CD4-positive, CD25-positive, alpha-beta regulatory T cell (primary cell): ENCODE measurements at places on chromosomes 2 and 18.

- DNase-seq: no peak
These were observed 19.4 kb downstream of the RRM2 start for GRCh38 chr2:10141736-10142639.

GRCh38 chr2:20567159-20567925 lies 83.6 kb downstream of the HS1BP3 start:
- no peak for DNase-seq

DNA sequence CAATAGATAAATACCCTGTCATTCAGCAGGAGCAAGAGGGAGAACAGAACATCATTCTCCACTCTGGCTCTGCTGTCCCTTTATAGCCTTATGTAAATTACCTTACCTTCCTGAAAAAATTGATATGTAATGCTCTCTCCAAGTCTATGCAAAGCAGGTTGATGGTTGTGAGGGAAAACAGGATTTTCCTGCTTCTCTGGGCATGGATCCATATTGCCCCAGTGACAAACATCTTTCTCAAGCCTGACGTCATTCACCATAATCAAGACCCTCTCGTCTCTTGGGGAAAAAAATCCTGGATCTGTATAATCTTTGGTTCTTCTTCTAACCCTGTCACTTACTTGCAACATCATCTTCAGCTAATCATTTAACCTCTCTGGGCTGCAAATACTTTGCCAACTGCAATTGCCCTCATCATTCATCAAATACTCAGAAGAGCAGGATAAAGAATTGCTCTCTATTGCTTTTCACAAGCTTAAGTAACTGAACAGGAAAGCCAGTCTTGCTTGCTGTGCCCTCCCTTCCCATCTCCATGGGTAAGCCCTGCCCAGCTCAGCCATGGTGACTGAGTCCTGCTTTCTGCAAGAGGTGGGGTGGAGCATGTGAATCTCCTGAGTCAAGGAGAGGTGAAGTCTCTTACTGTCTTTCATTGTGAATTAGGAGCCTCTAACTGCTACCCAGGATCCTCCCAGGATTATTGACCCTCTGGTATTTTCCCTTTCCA lies 123.7 kb upstream of the KLF7 start:
- no peak for DNase-seq

- DNase-seq: no peak
These were observed 44.9 kb downstream of the CFAP210 start for GRCh38 chr2:169649278-169649677.

DNA sequence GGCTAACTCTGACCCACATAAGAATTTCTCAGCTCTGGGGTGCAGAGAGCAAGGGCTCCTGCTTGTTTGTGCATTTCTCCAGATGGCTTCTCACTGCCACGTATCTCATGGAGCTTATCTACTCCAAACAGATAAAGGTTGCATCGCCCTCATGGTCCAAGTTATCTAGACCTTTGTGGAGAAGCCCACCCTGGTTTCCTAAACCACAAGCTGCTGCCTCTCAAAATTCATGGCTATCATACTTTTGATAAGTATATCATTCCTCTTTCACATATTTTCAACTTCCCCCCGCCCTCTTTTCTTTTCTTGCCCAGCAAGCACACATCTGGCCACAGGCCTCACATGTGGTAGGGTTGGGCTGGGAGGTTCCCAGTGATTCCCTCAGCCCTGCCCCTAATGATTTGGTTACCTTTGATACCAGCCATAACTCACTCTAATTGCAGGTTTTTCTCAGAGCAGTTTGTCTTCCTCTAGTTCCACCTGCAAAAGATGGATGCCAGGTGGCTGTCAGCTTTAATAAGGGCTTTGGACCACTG lies 146.0 kb downstream of the RHBDD1 start:
- DNase-seq: no peak

- DNase-seq: no peak
These were observed 65.9 kb downstream of the EDAR start for GRCh38 chr2:108923019-108923700.

DNA sequence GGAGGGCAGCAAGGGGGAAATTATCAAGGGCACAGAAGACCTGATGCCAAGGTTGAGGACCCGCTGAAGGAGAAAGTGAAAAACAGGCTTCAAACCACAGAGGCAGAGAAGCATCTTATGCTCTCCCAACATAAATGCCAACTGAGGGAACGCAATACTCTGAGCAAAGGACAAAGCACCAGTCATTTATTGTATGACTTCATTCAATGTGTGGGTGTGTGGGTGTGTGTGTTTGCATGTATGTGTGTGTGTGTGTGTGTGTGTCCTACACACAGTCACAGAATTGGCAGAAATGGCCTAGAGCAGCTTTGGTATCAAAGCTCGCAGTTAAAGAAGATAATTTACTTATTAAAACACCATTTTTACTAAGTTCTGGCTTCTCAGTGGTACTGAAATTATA lies 51.4 kb downstream of the UXS1 start:
- DNase-seq: no peak

DNA sequence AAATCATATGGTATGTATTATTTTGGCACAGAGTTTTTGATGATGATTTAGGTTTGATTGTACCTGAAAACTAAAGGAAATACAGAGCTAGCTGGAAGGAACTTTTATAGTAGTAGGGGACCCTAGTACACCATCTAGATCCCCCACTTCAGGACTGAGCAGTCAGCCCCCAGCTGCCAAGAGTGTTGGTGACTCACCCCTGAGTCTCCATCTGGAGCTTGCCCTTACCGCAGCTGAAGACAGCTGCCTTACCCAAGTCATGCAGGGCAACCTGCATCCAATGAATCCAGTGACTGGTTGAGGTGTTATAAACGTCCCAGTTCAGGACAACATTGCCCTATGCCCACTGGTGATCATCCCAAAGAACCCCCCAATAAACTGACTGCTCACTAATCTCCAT lies 15.3 kb downstream of the PMS1 start:
- DNase-seq: no peak

GRCh38 chr2:10486601-10487079 lies 38.5 kb upstream of the ODC1 start:
- no peak for DNase-seq

- no peak for DNase-seq
These were observed 3.0 kb downstream of the CNNM4 start for GRCh38 chr2:96763511-96764252.

DNA sequence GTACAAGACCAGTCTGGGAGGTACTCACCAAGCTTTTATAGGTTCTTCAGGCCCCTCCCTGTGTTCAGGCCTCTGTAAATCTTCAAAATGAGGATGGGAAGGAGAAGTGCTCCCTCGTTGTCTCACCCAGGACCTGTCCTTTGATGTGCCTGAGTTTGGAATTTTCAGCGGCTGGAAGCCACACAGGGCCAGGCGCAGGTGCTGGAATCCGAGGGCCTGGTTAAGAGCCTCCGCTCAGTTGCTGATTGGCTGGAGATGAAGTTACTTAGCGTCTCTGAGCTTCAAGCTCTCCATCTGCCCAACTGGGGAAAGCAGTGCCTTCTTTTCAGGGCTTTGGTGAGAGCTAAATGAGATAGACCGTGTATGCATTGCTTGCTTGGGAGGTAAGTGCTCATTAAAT lies 30.0 kb downstream of the HJURP start:
- no peak for DNase-seq

DNA sequence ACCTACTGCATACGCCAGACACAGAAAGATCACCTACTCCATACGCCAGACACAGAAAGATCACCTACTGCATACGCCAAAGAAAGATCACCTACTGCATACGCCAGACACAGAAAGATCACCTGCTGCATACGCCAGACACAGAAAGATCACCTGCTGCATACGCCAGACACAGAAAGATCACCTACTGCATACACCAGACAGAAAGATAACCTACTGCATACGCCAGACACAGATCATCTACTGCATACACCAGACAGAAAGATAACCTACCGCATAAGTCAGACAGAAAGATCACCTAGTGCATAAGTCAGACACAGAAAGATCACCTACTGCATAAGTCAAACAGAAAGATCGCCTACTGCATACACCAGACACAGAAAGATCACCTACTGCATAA lies 25.8 kb downstream of the COA5 start:
- no peak for DNase-seq
